ENCODE measurements at places on chromosomes 2 and 18.

DNA sequence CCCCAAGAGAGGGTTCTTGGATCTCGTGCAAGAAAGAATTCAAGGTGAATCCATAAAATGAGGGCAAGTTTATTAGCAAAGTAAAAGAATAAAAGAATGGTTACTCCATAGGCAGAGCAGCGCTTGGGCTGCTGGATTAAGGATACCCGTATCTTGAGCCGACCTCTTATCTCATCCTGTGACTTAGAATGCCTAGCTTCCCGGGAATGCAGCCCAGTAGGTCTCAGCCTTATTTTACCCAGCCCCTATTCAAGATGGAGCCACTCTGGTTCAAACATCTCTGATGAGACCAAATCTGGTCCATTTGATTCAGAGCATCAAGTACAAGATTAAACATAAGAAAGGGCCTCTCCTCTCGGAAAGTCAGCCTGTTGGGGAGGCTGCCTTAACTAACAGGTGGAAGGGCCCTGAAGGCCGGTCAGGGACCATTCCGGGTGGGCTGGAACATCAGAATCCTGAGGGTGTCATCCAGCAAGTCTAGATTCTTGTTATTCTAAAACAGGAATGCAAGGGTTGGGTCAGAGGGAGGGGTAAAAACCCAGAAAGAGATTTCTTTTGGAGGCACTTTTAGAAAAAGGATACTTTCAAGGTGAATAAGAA lies 5.8 kb downstream of the PSD4 start:
- no peak for DNase-seq

- no peak for DNase-seq
Observed at GRCh38 chr2:109527079-109527478, 86.7 kb downstream of the SEPTIN10 start.

DNA sequence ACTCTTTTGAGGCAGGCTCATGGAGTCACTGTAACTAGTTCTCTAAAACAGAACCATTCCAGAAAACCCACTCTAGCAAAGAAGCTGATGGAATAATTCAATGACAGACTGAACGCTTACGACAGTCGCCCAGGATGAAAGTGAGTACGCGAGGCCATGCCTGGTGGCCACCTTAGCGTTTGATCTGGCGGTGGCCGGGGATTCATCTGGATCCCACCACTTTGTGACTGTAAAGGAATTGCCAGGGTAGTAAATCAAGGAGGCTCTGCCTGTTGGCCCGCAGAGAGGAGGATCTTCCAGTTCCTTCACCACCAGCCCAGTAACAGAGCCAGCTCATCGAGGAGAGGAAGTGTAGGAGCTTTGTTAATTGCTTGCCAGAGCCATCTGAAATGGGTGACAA lies 34.6 kb downstream of the GREB1 start:
- no peak for DNase-seq

- DNase-seq, result no peak
Observed at GRCh38 chr2:195687320-195688086, 30.5 kb downstream of the SLC39A10 start.

DNA sequence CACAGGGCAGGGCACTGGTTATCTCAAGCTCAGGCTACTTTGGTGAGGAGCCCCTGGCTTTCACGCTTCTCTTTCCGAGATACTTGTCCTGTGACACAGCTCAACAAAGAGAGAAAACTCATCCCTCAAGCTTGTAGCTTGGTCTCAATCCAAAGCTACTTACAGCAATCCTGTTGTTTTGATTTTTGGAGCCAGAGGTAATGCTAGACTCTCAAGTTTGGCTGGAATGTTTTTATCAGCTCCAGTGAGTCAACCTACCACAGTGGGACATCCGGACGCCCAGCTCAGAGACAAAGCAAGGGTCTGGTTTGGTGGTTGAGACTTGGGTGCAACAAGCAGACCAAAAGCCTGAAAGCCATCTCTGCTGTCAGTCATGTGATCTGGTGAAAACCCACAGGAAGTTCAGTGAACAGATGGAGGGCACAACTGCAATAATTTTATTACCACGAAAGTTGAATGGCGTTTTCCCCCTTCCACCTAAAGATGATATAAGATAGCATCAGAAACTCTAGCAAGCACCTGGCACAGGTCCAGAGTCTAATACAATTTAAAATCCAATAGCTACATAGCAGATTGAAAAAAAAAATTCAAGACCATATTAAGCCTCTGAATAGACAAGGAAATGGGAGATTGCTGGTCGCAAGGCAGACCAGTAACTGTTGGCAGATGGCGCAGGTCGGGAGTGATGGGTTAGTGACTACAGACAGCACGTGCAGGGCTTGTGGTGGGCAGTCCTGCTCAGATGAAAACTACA lies 102.3 kb upstream of the SMAD7 start:
- no peak for DNase-seq
